Umbilical cord (tissue), 2 donors: ENCODE measurements at places on chromosomes 2 and 18. TPM values are rescaled to one million over a fixed set of nuclear protein-coding genes. Genes with fewer than 3 reads are reported as not detected.

The DRC1 gene
- total RNA-seq = not detected

The DNER gene
- total RNA-seq = 4.1 TPM

The COL5A2 gene
- 2,163 TPM for total RNA-seq

The SAG gene
- total RNA-seq = 14.7 TPM

The HAAO gene
- total RNA-seq = 19.0 TPM

The GPR155 gene
- total RNA-seq = 9.9 TPM

The TTR gene
- total RNA-seq = 15.6 TPM

The PJVK gene
- total RNA-seq = 18.1 TPM
